ENCODE measurements at places on chromosomes 11 and 22.
A peak's percentile ranks its signal among the peaks of the same experiment; 100 is the strongest.

DNA sequence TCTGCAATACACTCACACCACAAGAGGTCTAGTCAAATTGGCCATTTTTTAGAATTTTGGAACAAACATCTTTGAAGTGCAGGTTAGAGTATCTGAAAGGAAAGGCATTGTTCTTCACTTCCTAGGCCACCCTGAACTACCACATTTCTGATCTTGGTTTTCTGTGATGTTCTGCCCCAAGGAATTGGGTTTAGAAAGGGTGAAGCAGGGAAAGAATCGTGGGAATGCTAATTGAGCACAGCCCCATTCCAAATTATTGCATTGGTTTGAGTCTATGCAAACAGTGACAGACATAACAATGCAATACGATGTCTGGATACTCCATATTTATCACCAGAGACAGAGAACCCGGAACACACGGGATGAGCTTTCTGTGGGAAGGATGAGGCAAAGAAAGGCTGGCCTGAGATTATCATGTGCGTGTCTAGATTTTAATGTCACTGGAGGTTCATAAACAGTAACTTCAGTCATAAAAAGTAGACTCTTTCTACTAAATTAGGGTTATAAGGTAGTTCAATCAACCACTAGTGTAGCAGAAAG lies 195.3 kb upstream of the BLID start:
- DNase-seq, result peak; percentile 41
- no peak overlapping the region for H3K27ac ChIP-seq
- peaks cover 2% of the 10 kb centered on the region for H3K4me1 ChIP-seq
- H3K36me3 ChIP-seq, result no peaks in the 10 kb centered on the region
- H3K4me3 ChIP-seq, result no peak overlapping the region
- no peaks in the 10 kb centered on the region for H3K27me3 ChIP-seq

DNA sequence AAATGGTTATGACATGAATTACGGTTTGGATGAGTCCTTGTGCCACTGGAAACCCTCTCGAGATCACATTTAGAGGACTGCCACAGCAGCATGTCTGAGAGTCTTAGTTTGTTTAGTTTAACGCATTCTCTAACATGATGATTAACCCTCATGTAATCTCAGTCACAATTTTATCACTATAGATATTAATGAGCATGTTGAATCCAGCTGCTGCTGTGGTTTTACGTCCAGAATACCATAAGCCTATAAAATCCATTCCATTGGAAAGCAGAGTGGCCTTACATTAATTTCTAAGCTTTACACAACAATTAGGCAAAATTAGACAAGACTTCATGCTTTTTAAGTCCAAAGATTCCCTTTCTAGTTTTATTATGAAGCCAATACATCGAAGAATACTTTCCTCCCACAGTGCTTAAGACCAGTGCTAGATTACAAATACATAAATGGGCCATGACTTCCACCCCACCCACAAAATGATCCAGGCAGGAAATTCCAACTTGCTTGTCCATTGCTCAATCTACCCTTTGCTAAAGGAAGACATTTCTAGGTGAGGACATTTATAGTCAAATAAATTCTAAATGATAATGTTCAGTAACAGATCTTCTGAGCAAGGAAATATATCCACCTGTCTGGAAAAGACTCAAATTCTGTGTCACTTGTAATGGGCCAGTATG lies 3.5 kb upstream of the ELMOD1 start:
- peaks cover 26% of the 10 kb centered on the region for H3K27me3 ChIP-seq
- no peak for DNase-seq
- H3K36me3 ChIP-seq, result no peaks in the 10 kb centered on the region
- H3K4me3 ChIP-seq, result no peak overlapping the region
- peaks cover 7% of the 10 kb centered on the region for H3K4me1 ChIP-seq

GRCh38 chr11:10752061-10752460 lies 1.0 kb downstream of the CTR9 start:
- H3K27ac ChIP-seq, result no peak overlapping the region
- no peak overlapping the region for H3K4me3 ChIP-seq
- no peaks in the 10 kb centered on the region for H3K27me3 ChIP-seq
- no peak for DNase-seq

DNA sequence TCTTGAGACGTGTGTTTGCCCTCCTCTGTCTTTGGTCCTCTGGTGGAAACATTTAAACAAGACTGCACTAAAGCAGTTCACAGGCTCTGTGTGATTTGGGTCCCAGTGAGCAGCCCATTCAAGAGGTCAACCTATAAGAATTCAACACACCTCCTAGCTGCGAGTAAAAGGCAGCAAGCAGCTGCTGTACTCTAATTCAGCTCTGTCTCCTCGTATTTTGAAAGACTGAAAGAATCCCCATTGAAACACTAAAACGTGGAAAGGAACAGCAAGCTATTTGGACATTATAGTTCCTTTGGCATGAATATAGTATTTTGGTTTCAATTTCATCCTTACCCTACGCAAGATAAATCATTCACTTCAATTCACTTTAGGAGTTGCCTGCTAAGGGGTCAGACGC lies 1046.7 kb downstream of the DLG2 start:
- no peaks in the 10 kb centered on the region for H3K4me1 ChIP-seq
- H3K27me3 ChIP-seq, result no peaks in the 10 kb centered on the region
- H3K4me3 ChIP-seq, result no peak overlapping the region
- H3K27ac ChIP-seq, result no peak overlapping the region

DNA sequence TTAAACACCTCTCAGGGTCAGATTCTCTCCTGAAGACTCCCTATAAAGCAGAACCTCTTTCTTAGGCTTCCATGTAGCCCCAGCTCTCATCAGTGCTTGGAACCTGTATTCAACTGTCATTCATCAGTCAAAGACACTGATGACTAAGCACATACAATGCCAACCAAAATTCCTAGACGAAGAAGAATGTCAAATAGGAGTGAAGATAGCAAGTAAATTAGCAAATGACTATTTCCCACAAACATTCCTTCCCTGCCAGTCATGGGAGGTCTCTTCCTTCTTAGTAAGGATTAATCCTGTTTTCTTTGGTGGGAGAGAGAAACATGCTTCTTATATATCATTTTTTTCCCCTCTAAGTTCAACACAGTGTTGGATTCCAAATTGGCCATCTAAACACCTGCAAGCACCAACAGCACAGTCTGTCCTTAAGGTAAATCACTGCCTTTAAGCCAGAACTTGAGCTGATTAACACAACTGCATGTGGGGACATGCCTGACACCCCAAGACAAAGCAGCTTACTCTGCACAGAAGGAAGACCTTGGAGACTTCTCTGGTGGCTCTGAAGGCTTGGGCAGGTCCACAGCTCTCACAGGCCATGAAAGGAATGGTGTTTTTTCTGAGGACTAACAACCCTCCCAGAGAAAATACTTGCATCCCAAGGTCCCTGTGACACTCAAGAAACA lies 47.5 kb upstream of the ME3 start:
- H3K36me3 ChIP-seq, result no peaks in the 10 kb centered on the region
- DNase-seq, result peak; percentile 41
- H3K4me1 ChIP-seq, result peaks cover 13% of the 10 kb centered on the region

GRCh38 chr22:42947211-42947990 lies 67.5 kb downstream of the PACSIN2 start:
- H3K4me1 ChIP-seq, result peaks cover 45% of the 10 kb centered on the region
- no peak overlapping the region for H3K4me3 ChIP-seq
- H3K27me3 ChIP-seq, result no peaks in the 10 kb centered on the region
- peaks cover 6% of the 10 kb centered on the region for H3K36me3 ChIP-seq
